ENCODE measurements at places on chromosomes 4 and X.

DNA sequence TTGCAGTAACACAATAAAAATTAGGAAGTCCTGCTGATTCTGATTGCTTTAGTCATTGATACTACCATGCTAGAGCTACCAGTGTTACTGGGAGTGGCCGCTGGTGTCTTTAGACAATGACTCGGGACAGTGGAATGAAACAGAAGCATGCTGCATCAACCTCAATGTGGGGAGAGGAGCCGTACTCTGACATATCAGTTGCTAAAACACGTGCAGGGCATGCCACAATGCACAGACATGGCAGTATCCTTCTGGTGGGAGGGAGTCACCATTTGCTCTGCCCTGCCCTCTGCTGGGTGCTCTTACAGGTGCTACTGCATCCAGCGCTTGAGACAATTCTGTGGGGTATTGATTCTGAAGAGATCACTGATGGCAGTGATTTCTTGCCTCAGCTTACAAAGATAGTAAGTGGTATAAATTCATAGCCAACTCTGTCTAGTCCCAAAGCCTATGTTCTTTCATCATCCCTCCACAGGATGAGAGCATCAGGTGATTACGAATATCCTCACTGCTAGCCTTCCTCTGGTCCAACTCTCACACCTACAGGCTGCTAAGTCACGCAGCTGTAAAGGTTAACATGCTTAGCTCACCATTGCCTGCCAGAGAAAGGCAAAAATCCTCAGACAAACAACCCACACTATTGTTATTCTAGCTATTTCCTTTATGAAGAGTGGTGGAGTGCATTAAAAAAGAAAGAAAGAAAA, 43.7 kb downstream of the NSG1 start:
- no peak for DNase-seq

DNA sequence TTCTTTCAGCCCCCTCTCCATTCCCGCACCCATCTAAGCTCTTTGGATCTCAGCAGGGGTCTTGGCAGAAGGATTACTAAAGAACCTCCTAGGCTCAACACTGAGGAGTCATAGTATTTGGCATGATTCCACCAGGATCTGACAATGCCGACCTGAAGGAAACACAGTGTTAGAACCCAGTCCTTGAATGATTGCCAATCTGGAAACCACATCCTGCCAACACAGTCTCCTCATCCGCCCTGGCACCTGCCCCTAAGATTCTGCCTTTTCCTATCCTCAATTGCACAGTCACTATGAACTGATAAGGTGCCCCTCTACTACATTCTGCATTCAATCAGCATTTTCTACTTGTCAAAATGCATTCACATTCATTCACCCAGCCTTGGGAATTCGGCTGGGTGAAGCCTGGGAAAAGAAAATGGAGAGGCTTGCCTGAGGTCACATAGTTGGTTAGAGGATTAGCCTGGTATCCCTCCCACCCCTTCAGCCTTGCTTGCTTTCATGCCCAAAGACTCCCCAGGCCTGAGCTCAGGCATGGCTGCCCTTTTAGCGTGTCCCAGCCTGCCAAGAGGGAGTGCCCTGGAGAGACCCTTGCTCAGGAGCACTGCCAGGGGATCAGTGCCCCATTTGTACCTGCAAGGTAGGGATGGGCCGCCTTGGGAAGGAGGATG, 2.2 kb upstream of the CLDN2 start:
- DNase-seq, result no peak

DNA sequence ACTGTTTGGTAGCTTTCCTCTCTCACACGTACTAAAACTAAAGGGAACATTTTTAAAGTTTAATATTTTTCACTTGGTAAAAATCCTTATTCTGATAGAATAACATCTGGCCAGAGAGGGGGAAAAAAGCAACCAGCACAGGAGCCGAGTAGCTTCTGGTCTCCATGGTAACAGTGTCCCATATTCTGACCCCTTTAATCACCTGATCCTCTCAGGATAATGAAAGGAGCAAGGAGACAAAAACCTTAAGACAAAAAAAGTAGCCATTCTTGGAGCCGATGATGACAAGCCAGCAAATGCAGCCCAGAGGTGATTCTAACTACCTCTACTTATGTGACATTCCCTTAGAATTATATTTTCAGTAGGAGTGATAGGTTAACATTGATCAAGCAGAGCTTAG, 126.6 kb downstream of the SLC39A8 start:
- DNase-seq, result no peak

- DNase-seq, result no peak
Observed at GRCh38 chrX:110454336-110454735, 95.7 kb downstream of the RTL9 start.

DNA sequence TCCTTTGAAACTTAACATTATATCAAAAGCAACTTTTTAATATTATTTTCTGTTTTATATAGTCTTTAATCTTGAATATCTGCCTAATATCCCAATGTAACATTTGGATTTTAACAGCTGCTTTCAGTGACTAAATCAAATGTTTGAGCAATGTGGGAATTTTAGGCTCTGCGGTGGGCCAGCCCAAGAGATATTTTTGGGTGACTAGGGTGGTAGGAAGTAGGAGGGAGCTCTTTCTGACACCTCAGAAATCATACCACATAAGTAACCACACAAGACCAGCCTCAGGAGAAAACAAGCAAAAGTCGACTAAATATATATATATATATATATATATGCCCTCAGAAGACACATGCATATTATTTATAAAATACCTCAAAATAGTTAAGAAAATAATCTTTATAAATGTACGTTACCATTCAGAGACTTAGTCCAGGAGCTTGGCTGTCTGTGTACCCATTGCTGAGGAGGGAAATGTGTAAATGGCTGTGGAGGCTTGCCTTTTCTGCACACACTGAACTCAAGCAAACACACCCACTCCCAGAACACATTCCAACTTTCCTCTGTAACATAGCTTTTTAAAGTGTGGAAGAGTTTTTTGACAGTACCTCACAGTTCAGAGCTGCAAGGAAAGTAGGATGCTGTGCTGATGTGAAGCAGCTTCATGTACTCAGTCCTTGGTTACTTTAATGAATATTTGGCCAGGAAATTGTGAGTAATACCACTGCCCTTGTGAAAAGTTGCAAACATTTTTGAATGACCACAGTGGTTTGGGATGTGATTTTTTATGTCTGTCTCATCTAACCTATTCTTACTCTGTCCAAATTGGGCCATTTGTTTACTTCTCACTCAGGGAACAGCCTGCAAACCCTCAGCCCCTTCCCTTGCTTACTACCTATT, at the start of gene RTL3:
RTL3 (minus strand) TSS at position 484 of the 900 bp plus-strand sequence. CDS start 908 bp downstream, outside the sequence.
- no peak for DNase-seq

DNA sequence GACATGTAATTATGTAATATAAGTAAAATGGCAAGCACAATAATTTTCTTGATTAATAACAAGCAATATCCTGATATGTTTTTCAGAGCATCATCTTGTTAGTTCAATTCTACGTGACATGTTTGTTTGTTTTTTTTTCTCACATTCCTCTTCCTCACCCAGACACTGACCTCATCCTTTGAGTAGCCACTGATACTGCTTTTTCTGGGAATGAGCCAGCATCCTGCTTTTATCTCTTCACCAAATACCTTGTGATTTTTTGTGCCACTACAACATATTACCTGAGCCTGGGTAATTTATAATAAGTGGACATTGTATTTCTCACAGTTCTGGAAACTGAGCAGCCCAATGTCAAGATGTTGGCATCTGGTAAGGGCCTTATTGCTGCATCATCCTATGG, 484.0 kb downstream of the NAF1 start:
- DNase-seq, result no peak

DNA sequence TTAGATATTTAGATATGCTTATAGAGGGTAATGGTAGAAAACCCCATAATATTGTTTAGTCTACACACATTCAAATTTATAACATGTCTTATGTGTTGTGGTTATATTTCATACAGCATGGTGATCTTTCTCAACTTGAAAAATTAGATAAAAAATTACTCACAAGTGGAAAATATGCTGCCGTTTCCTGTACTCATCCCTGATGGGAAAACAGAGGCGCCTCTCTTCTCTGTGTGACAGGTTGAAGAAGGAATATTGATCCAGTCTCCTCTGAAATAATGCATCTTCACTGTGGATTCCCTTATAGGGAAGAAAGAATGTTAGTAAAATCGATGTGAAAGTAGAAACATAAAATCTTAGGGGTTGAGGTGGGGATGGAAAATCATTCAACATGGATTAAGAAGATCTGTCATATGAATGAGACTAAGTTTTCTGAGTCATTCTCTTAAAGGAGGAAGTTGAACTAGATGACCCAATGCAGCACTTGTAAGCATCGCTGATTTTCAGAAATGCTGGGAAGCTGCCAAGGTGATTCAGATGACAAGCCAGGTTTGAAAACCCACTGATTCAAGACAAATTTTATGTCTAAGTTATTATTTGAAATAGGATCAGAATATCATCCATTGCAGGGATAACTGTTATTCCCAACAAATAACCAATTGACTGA, 70.7 kb downstream of the ANKRD50 start:
- no peak for DNase-seq

DNA sequence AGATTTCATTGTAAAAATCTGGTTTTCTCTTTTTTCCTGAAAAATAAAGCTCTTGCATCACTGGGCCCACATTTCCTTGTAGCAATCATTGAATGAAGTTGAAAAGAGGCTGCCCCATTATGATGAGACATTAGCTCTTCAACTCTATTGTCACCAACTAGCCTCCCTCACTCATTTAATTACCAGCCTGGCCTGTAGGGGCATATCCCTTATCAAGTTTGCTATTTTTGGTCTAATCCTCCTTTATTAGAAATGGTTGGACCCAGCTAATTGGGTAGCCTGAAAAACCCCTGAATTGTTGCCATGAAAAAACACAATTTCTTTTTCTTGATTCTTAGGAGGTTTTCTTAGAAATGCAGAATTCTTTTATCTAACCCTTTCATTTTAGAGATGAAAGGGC, 164.6 kb upstream of the CASK start:
- no peak for DNase-seq

GRCh38 chrX:130009658-130010223, 27.3 kb downstream of the BCORL1 start:
- DNase-seq, result no peak

DNA sequence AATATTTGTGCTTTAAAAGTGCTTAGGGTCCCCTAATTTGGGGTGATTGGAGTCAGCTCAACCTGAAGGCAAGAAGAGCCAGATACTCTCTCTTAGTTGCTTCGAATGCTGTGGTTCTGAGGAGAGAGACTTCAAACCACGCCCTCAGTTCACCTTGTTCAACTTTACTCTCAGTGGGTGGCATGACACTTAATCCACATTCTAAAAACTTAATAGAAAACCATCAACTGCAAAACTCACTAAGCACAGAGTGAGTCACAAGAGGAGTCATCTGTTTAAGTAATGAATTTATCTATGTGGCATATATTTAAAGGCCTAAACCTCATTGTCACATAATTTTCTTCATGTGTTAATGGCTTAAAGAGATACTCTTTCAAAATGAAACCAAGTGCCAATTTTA, 99.5 kb upstream of the SLC4A4 start:
- no peak for DNase-seq

GRCh38 chr4:12507868-12508481, 976.2 kb downstream of the RAB28 start:
- no peak for DNase-seq

DNA sequence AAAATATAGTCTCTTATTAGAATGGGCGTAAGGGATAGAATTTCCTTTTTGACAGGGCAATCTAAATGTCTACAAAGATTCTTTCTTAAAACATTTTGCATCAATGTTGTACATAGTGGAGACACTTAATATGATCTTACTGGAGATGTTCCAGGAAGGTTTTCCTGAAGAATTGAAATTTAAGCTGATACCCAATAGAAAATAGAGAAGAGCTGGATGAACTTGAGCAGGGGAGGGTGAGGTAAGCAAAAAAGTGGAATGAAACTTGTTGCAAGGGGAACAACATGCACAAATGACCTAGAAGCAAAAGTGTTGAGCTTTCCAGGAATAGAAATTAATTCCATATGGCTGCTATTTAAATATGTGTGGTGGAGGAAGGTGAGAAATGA, 19.7 kb downstream of the SLAIN2 start:
- no peak for DNase-seq

GRCh38 chr4:110107866-110108265, 90.5 kb downstream of the ELOVL6 start:
- DNase-seq, result no peak

DNA sequence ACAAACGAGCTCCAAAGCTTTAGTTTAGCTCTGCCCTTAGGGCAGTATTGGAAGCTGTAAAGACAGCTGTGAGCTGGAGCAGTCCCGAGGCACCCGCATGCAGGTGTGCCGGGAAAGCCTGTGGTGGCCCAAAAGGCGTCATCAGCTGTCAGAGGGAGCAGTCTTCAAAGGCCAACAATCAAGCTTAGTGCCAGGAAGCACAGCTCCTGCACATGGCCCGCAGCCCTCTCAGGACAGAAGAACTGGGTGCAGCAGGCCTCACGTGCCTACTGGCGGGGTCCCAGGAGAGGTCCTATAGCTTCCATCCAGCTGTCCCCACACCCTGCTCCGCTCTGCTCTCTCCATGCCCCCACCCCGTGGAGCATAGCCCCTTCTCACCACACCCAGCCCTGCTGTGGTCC, 92.2 kb upstream of the TRIM2 start:
- DNase-seq, result no peak

DNA sequence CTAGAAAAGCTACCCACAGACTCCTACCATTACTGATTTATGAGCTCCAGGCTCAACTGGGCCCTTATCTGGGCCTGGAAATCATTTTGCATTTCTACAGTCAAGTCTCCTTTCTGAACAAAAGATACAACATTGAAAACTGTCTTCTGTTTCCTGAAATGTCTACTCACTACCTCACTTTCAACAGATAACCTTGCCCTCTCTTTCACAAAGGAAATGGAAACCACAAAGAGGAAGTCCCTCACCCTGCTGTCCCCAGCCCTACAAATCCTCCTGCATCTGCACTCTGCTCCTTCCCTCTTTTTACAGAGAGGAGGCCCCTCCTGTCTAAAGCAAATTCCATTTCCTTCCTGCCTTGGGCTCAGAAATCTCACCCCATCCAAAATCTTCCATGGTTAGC, 24.8 kb upstream of the CYBB start:
- no peak for DNase-seq

GRCh38 chr4:86957215-86957614, 22.4 kb downstream of the AFF1 start:
- no peak for DNase-seq

DNA sequence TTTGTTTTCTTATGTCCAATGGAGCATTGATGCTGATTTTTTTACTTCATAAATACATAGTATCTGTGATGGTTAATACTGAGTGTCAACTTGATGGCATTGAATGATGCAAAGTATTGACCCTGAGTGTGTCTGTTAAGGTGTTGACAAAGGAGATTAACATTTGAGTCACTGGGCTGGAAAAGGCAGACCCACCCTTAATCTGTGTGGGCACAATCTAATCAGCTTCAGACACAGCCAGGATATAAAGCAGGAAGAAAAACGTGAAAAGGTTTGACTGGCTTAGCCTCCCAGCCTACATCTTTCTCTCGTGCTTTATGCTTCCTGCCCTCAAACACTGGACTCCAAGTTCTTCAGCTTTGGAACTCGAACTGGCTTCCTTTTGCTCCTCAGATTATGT, 230.6 kb upstream of the SPRY1 start:
- no peak for DNase-seq

DNA sequence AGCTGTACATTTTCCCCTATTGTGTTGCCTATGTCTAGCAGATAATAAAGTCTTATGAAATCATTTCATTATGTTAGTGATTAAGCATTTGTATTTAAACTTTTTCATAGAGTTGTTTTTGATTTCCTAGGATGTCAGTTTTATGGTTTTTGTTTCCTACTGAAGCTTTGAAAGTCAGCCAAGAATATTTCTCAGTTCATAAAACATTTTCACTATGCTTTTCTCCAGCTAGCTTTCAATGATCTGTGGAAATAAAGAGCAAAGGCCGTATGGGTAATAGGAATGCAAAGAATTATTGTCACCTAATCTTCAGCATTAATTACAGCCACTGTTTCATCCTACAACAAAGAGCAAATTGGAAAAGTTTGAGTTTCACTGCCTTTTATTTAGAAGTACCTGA, 145.7 kb upstream of the NUDT6 start:
- no peak for DNase-seq

Data from DMS 273 treated with DMSO at 0.1 percent for 48 hours (cell line).